ENCODE measurements at places on chromosomes 4 and X. TPM values are rescaled to one million over a fixed set of nuclear protein-coding genes. Genes with fewer than 3 reads are reported as not detected.

DNA sequence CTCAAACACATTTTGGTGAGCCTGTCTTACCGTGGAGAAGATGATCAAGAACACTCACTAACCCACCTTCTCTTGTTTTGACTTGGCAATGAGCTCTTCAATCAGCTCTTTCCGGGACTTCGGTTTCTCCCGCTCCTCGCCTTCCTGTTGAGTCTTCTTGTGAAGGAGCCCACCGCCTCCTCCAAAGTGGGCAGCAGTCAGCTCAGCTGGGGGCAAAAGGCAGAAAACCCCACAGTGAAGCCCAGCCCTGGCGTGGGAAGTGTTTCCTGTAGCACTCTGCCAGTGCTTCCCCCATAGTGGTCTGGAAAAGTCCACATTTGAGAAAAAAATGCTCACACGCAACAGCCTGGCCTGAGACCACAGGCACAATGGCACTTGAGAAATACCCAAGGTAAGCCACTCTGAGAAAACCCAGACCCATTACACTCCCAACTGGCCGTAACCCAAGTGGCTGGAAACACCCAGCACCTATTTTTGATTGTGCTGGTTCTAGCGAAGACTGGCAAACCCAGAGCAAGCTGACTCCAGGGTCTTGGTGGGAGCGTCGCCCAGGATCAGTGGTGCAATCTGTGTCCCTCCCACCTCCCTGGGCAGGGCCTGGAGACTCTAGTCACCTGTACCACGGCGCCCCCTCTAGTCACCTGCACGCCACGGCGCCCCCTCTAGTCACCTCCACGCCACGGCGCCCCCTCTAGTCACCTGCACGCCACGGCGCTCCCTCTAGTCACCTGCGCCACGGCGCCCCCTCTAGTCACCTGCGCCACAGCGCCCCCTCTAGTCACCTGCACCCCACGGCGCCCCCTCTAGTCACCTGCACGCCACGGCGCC lies 8.6 kb downstream of the NOP14 start:
- DNase-seq = peak; percentile 13

- DNase-seq = no peak
Observed at GRCh38 chr4:97866821-97867556, 276.3 kb downstream of the STPG2 start.

DNA sequence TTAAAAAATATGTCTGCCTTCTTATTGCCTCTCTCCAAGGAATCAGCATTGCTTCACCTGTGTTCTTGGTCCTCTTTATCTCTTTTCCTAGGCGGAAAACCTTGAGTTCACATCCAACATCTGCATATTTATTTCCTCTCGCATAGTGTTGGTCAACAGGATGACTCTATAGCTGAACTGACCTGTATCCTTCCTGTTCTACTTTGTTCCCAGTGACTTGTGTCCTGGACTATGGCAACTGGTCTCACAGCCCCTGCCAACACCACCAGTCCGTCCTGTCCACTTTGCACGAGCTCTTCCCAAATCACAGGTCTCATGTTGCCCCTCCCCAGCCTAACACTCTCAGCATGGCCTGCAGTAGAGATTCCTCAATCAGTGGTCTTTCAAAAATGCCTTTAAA lies 2.0 kb downstream of the DIPK2B start:
- DNase-seq = no peak

ALPK1 gene
- total RNA-seq = 21.3 TPM

Data from HCT116 (cell line).